Activated CD4-positive, alpha-beta T cell treated with anti-CD3 and anti-CD28 coated beads, Interleukin-2, amount 10 ng/mL, durations not matched to agents 7 days and 5 days (primary cell): ENCODE measurements at places on chromosomes 13 and 19. TPM values are rescaled to one million over a fixed set of nuclear protein-coding genes. Genes with fewer than 3 reads are reported as not detected.

DNA sequence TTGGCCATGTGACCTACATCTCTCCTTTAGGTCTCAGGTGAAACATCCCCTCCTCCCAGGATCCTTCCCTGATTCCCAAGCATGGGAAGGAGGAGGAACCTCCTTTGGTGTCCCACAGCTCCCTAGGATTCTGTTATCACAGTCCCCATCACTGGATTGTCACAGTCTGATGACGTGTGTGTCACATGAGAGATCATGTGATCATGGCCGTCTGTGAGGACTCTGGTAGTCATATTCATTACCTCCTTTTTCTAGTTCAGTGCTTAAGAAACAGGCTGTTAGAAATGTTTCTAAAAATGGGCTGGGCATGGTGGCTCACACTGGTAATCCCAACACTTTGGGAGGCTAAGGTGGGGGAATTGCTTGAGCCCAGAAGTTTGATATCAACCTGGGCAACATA, 3.0 kb downstream of the DHX34 start:
- DNase-seq, result no peak

DNA sequence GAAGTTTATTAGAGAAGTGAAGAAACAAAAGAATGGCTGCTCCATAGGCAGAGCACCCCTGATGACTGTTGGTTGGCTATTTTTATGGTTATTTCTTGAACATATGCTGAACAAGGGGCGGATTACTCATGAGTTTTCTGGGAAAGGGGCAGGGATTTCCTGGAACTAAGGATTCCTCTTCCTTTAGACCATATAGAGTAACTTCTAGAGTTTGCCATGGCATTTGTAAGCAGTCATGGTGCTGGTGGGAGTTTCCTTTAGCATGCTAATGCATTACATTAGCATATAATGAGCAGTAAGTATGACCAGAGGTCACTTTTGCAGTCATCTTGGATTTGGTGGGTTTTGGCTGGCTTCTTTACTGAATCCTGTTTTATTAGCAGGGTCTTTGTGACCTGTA, 38.7 kb upstream of the PCDH8 start:
- no peak for DNase-seq

- DNase-seq, result no peak
These were observed 182.0 kb downstream of the RGCC start for GRCh38 chr13:41639237-41639904.

DNA sequence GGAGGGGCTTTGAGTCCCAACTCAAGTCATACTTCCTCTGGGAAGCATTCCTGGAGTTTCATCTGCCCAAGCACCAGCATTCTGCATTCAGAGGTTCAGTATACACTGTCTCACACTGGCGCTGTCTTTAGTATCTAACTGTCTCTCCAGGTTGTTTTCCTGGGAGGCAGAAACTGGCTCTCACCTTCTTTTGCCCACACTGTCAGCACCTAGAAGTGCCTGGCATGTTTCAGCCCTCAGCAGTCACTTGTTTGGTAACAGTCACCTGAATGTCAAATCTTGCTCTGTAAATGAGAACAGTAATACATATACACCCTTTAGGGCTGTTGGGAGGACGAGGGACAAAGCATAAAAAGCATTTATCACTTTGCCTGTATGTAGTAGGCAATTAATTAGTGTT, 339.6 kb downstream of the UQCRFS1 start:
- no peak for DNase-seq

- peak; percentile 44 for DNase-seq
These were observed 27.4 kb upstream of the TIMM44 start for GRCh38 chr19:7970716-7971448.

DNA sequence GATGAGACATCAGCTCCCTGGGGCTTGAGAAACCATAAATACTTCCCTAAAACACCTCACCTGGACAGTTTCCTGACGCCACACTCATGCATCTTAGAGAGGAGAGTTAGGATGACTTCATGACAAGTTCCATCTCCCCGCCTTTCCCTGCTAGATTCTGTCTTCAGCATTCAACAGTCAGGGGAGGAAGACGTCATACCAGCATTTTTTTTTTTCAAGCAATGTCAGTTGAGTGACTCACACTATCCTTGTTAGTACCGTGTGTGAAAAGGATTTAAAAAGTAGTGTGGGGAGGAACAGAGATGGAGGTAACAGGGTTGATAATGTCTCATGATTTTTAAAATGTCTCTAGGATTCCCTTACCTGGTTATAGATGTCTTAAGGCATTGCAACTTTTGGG, at the start of gene OR7D2:
Gene OR7D2 (plus strand): TSS at position 79 of the 400 bp plus-strand sequence. CDS start 6,803 bp downstream, outside the sequence.
- no peak for DNase-seq

GRCh38 chr13:80237646-80238045, 103.3 kb downstream of the SPRY2 start:
- DNase-seq, result no peak

GRCh38 chr13:112837371-112838037, 131.5 kb upstream of the MCF2L start:
- DNase-seq, result no peak

The MISP3 gene
- total RNA-seq, result 0.67 TPM

The BEST2 gene
- not detected for total RNA-seq
